ENCODE measurements at places on chromosomes 2 and 18.

GRCh38 chr2:71043531-71044407, 24.7 kb upstream of the NAGK start:
- no peak for DNase-seq

GRCh38 chr2:218465987-218466633, 47.2 kb downstream of the VIL1 start:
- DNase-seq = no peak

DNA sequence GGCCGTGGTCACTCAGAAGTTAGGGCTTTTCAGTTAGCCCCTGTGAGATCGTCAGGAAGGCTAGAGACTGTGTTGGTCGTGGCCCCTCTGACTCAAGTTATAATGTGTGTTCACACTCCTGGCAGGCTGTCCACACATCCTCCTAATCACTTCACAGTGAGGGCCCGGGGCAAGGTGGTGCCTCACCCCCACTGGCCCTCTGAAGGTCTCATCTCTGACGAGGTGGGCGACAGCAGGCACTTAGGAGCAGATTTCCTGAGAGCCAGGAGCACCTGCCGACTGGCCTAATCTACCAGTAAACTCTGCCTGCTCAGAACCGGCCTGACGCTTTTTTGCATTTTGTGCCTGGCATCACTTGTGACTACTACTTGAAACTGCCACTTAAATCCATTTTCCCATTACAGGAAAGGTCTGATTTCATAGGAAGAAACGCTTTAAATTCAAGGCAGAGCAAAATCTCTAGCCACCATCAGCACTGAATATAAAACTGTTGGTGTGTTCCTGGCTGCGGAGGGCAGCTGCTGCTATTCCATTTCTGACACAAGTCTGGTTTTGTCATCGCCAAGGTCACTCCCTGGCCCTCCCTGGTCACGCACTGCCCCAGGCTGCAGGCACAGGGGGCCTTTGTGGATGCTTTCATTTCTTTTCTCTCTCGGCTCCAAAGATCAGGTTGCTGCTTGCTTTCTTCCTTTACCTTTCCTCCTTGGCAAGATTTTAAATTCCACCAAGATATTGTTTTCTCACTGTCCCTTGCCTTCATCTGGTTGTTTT, 48.0 kb downstream of the RAB12 start:
- peak; percentile 29 for DNase-seq

GRCh38 chr2:118748245-118748885, 99.1 kb downstream of the EN1 start:
- no peak for DNase-seq

GRCh38 chr2:38554973-38555595, 47.6 kb downstream of the HNRNPLL start:
- DNase-seq = no peak

GRCh38 chr2:147910990-147911473, 66.2 kb downstream of the ACVR2A start:
- peak; percentile 9 for DNase-seq

DNA sequence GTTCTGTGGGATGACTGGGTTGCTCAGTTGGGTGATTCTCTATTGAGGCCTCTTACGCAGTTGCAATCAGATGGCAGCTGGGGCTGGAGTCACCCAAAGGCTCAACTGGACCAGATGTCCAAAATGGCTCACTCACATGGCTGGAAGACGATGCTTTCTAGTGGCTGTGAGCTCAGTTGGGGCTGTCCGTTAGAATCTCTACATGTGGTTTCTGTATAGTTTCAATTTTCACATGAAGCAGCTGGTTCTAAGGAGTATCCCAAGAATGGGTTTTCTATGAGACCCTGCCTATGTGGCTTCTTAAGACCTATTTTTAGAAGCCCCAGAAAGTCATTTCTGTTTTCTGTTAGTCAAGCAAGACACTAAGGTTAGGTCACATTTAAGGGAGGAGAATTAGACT, 4.4 kb downstream of the XRCC5 start:
- DNase-seq = no peak

GRCh38 chr2:127638361-127639110, 7.4 kb upstream of the GPR17 start:
- DNase-seq = no peak

- no peak for DNase-seq
Measured at GRCh38 chr2:78718024-78718423, 307.5 kb upstream of the REG3G start.

DNA sequence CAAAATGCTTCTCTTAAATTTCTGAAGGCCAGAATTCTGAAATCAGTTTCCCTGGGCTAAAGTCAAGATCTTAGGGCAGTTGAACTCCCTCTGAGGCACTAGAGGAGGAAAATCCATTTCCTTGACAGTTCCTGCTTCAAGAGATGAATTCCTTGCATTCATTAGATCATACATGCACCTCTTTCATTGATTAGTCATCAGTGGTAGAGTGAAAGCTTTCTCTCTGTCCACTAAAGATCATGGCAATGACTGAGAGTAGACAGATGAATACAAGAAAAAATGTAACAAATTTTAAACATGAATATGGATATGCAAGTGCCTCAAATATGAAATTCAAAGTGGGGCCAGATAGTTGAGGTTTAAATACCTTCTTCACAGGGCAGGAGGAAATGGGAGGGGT, 693.4 kb upstream of the TMEFF2 start:
- DNase-seq = no peak

DNA sequence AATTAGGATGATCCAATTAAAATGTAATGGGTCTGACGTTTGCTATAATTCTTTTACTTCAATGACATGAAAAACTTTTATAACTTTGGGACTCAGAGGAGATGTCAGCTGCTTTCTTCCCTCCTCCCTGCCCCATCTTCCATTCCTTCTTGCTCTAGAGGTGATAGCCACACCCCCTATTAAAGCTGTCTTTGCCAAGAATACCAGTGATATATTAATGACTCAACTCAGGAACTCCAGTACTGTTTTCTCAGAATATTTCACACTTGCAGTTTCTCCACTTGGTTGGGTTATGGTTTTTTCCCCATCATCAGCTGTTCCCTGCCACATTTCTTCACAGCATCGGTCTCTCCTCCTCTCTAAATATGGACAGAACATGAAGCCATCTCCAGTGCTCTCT, 184.0 kb downstream of the KCNE4 start:
- DNase-seq = no peak

- no peak for DNase-seq
Measured at GRCh38 chr18:58222432-58223125, 178.6 kb downstream of the NEDD4L start.

DNA sequence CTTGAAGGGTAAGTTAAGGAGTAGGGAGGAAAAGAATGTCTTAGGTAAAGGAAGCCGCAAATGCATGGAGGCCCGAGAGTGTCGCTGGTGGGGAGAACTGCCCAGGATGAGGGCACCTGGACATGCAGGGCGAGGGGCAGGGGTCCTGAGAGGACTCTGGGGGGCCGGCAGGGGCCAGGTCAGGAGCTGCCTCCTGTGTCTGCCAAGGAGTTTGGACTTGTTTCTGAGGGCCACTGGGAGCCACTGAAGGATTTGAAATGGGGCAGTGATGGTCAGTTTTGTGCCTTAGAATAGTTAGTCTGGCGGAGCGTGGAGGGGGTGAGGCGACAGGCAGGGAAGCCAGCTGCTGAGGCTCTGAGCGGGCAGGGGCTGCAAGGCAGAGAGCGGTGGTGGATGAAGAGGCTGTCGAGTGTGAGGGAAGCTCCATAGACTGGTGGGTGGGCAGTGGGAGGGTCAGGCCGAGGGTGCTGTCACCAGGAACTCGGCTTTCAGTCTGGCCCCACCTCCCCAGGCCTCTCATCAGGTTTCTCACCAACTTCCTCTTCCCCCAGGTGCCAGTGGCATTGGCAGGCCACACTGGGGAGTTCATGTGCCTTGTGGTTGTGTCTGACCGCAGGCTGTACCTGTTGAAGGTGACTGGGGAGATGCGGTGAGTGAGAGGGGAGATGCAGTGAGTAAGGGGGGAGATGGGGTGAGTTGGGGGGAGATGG, 14.7 kb upstream of the SLC4A3 start:
- DNase-seq = no peak

DNA sequence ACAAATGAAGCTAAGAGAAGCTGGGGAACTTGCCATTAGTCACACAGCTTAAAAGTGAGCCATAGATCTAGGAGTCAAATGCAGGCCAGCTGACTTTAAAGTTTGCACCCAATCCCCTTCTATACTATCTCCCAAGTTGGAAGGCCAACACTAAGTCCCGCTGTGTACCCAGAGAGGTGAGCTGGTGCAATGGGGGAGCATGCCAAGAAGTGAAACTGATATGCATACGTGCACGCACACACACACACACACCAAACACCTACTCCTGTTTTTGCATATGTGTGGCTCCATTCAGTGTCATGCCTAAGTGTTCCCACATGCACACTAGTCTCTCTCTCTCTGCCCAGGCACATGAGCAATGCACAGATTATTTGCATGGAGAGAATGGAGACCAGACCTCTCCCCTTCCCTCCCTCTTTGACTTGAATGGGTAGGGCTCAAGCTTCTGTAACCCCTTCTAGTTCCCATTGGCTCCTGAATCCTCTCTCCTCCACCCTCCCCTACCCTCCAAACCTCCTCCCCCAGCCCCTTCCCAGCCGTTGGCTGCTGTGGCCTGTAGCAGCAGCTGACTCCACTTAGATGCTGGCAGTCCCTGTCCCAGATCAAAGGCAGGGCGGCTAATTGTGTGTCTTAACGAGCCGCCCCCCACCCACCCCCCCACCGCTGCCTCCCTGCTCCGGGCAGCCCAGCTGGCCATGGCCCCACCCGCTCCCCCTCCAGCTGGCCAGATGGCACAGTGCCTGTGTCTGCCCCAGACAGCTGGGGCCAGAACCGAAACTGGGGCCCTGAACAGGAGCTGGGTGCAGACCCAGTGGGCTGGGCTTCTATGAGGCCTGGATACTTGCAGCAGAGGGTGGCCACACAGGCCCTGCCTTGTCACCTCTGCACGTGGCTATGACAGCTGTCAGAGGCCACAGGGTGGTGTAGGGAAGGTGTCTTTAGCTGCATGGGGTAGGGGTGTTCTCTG, 5.6 kb downstream of the WNT10A start:
- DNase-seq = no peak

- no peak for DNase-seq
Measured at GRCh38 chr2:134590679-134591078, 128.1 kb downstream of the TMEM163 start.

DNA sequence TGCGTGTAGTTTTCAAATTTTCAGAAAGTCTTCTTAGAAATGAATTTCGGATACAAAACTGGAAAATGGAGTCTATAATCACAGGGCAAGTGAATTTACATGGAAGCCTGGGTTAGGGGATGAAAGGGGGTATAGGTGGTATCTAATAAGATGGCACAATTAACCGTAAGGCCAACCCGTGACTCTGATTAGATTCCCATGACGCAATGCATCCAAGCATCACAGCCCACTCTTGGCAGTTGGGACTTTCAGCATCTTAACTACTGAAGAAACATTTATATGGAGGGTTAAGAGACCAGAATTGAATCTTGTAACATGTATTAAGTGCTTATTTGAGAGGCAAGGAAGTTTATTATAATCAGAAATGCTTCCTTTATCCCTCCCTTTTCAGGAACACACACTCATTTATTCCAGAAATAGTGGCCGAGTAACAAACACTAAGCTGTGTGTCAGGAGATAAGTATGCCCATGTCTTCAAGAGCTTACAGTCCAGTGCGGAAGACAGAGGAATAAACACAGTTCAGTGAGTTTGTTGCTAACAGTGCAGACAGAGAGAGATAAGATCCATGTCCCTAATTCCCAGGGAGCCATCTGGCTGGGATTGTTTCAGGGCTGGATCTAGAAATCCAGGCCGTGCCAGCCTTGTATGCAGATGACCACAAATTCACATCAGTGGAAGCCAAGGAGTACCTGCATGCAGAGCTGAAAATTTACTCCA, 151.2 kb downstream of the ANTXR1 start:
- DNase-seq = no peak

- no peak for DNase-seq
Measured at GRCh38 chr2:226396541-226396940, 403.1 kb downstream of the IRS1 start.

GRCh38 chr2:176526995-176527901, 258.0 kb downstream of the MTX2 start:
- peak; percentile 79 for DNase-seq

DNA sequence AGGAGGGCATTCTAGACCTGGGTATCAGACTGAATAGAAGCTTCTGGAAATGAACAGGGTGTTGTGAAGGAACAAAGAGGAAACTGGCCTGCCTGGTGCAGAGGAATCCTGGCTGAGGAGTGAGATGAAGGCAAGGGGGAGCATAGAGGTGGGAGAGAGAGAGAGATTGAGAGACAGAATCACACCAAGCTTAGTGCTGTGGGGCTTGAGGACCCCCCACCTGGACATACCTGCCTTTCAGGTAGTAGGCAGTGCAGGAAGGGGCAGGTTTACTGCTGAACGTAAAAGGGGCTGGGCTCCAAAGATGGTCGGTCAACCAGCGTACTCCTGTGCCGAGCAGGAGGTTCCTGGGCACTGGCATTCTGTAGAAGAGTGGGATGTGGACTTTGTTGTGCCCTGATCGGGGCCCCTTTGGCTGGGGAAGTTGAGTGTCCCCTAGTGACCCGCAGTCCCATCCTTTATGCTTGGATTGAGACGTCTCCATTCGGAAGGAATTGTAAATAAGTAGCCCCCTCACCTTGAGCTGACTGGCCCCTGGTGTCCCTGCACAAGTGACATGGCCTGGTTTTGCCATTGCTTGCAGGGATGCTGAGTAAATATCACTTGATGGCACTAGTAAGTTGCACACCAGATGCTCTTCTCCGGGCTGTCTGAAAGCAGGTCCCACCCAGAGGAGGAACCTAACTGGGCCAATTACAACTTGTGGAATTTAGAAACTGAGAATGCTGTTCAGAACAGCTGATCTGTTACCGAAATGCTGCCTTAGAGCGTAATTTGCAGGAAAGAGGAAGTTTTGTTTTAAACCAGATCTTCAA, 1.4 kb downstream of the UBE2F start:
- no peak for DNase-seq

Data from NCI-H1092 (cell line).